ENCODE measurements at places on chromosomes 1 and 21.

DNA sequence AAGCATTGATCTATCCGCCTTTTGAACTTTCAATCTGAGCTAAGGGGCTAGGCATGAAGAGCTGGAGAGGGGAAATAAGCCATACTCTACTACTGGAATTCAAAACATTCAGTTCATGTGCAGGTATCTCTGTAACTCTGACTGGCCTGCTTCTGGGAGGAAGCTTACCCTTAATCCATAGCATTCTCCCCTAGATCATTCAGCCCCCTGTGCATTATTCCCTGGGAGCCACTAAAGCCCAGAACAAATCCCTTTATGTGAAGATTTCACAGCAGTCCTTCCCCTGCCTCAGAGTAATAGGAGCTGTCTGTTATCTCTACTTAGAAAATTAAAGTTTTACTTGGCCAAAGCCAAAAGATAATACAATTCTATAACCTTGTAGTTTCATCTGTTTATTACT is 300.7 kb downstream of the SEC16B start:
- DNase-seq: no peak

- DNase-seq: no peak
These were observed 50.8 kb downstream of the TGFB2 start for GRCh38 chr1:218395916-218396315.

- no peak for DNase-seq
These were observed 6.9 kb downstream of the DMBX1 start for GRCh38 chr1:46496505-46496904.

- no peak for DNase-seq
These were observed 58.9 kb downstream of the ZNF648 start for GRCh38 chr1:182002570-182002969.

DNA sequence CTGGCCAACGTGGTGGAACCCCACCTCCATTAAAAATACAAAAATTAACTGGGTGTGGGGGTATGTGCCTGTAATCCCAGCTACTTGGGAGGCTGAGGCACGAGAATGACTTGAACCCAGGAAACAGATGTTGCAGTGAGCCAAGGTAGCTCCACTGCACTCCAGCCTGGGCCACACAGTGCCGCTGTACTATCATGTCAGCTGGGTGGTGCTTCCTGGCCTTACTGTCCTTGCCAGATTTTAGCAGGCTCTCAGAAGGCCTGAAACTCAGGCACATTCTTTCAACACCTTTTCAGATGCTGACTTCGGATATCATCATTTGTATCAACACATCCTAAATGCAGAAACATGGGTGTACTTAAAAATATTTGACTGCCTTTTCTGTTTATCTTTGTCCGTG is 31.6 kb upstream of the NBL1 start:
- DNase-seq: no peak

DNA sequence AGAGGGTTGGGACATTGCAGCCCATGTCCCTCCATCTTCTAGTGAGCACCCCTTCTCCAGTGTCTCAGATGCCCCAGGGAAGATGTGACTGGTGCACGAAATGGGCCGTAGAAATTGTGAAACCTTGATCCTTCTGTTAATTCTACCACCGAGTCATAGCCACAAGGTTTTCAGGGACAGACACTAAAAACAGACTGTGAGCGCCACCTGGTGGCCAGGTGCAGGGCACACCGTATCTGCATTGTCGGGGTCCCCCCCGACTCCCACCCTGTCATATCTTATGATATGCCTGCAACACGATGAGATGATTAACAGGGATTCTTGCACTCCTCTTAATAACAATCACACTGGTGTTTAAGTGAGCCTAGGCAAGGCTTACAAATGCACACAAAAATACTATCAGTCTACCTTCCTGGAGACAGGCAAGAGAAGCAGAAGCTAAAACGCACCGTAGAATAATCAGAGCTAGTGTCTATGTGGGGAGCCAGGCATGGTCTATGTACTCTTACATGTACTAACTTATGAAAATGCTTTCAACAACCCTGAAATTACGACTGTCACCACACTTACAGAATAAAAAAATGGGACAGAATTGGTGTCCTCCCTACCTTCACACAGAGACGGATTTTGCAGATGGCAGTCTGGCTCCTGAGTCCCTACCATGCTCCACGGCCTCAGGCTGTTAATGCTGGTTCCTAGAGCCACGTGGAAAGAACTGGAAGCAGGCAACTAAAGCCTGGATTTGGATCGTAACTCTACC is 57.9 kb downstream of the FHAD1 start:
- no peak for DNase-seq

Measured in DMS 273 treated with DMSO at 0.1 percent for 48 hours (cell line).